ENCODE measurements at places on chromosomes 11 and 22. TPM values are rescaled to one million over a fixed set of nuclear protein-coding genes. Genes with fewer than 3 reads are reported as not detected.
A peak's percentile ranks its signal among the peaks of the same experiment; 100 is the strongest.

DNA sequence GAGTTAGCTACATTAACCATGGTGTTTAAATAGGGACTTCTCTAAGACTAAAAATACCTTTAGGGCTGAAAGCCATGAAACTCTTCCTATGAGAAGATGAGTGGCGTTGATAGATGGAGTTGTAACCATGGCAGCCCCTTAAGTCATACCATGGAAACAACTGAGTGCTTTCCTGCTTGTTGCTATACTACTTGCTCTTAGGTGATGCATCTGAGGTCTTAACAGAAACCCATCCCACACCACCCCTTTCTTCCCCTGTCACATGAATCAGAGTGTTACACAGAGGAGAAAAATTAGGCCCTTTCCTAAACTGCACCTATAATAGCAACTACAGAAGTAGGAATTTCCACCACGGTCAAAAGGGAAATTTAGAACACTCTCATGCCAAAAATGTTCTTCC lies 64.3 kb upstream of the ZC3H12C start:
- no peak for DNase-seq

DNA sequence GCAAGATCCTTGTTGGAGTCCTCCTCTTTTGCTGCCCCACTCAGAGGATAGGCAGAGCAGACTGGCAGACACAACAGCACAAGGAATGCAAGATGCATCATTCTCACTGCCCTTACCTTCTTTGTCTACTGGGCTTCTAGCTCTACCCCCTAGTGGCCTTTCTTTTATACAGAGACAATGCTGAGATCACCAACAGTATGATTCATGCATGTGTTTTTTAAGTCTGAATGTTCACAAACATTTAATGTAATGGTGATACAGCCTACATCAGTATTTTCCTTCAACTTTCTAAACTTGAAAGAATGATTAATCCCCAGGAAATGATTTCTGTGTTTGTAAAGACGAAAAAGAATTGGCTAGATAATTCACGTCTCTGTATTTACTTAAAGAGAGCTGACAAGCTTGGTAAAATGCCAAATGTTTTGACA lies at the start of gene MMP10:
MMP10 (minus strand) TSS at position 138 of the 428 bp plus-strand sequence; CDS start at position 101, 37 bp downstream.
- DNase-seq, result peak; percentile 79

MYOD1 gene
- total RNA-seq, result not detected

DNA sequence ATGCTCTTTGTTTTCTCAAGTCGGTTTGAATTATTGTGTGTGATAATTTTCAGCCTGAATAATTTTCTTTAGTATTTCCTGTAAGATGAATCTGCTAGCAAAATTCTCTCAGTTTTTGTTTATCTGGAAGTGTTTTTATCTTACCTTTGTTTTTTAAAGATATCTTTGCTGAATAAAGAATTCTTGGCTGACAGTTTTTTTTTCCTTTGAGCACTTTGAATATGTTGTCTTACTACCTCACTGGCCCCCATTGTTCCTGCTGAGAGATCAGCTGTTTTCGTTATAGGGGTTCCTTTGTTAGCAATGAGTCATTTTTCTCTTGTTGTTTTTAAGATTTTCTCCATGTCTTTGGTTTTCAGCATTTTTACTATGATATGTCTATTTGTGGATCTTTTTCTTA lies 63.0 kb downstream of the HORMAD2 start:
- no peak for DNase-seq

OR5I1 gene
- total RNA-seq, result not detected

MAPK11 gene
- 23.3 TPM for total RNA-seq

ME3 gene
- 53.4 TPM for total RNA-seq

DNA sequence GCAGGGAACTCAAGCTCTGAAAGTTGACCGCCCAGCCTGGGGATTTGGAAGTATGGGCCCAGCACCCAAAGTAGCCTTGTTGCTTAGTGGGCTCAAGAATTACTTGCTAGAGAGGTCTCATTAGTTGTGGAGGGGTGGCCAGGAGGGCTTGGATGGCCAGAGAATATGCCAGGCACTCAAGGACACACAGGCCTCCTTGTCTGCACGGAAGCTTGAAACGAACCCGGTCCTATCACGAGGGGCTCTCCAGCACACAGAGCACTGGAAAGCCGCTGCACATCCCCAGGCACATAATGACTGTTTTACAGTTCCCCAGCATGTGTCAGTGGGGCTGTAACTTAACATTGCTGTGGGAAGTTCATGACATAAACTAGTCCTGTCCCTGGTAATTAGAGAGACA lies 55.9 kb downstream of the NAT10 start:
- DNase-seq, result no peak

GRCh38 chr11:111748035-111748804 lies 18.0 kb downstream of the PPP2R1B start:
- no peak for DNase-seq

DNA sequence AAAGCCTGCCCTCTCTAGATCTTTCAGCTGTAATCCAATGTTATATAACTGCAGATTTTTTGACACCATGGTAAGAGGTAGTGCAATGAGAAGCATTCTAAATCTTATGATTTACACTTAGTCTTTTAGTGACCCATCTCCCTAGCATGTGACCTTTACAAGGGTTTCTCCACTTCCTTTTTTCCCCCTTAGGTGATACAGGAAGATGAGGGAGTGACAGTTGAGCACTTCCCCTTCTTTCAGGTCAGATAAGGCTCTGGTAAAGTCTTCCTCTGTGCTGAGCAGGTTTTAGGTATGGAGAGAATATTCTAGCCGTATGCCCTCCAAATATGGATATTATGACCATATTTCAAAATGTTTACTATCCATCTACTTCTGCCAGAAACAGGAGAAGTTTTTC lies 753.6 kb downstream of the JRKL start:
- DNase-seq, result no peak

GRCh38 chr11:12770966-12771597 lies 96.9 kb downstream of the TEAD1 start:
- no peak for DNase-seq

- DNase-seq, result no peak
Observed at GRCh38 chr11:118735203-118735602, 55.8 kb upstream of the TREH start.

DNA sequence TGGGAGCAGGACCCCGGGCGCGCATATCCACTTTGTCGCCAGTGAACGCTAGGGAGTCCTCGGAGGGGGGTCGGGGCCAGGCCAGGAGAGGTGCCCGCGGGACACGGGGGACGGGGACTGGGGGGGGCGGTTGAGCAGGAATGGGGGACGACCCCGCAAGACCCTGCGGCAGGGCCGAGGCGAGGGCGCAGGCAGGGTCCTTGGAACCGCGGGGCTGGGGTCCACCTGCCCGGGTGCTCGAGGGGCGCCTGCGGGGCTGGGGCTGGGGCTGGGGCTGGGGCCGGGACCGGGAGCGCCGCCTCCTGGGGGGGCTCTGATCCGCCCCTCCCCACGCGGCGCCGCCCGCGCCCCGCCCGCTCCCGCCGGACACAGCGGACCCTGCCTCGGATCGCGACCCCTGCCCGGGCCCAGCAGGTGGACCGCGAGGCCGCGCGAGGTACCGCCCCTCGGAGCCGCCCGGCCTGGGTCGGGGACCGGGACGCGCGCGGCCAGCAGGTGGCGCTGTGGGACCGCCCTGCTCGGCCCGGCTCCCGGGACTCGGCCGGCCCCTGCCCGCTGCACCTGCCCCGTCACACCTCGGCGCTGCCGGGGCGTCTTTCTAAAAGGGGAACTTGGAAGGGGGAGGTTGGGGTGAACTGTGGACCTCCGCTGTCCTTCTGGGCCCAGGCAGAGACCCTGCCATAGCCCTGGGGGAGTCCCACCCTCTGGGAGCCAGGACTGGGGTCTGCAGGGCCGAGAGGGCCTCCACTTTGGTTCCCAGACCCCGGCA lies 11.0 kb downstream of the CRELD2 start:
- no peak for DNase-seq
